ENCODE measurements at places on chromosomes 12 and 14.

DNA sequence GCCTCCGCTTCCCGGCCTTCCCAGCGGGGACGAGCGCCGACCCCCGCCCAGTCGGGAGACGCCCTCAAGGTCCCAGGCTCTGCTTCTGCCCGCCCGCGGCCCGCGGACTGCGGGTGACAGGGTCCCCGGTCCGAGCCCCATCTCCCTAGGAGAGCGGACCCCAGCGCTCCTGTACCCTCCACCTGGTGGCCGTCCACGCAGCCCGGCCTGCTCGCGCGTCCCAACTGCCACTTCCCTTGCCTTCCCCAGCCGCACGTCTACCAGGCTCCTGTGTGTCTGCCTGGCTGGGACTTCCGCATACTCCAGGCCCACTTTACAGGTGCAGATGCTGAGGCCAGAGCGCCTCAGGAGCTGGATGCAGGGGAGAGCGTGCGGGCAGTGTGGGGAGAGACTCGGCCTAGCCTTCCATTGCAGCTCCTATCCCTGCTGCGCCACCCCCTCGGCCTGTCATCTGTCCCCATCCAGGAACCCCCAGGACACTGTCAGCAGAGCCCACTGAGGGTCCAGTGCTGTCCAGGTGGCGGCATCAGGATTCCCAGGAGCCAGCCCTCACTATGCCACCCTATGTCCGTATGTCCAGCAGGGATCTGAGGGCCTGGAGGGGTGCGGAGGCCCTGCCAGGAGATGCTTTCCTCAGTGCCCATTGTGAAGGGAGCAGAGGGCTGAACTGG, 8.0 kb upstream of the ANKRD9 start:
- DNase-seq = peak; percentile 35

- no peak for DNase-seq
Measured at GRCh38 chr12:125351788-125352187, 286.6 kb downstream of the AACS start.

DNA sequence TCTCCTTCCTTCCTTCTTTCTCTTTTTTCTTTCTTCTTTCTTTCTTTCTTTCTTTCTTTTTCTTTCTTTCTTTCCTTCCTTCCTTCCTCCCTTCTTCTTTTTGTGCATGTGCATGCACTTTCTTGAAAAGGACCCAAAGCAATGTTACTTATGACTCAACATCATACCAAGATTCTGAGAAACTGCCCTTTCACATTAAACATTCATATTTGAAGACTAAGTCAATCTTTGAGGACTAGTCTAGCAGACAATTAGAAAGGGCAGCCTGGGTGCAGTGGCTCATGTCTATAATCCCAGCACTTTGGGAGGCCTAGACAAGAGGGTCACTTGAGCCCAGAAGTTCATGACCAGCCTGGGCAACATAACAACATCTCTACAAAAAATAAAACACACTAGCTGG, 212.8 kb upstream of the KITLG start:
- no peak for DNase-seq

- DNase-seq = no peak
Measured at GRCh38 chr12:3672113-3672509, 80.8 kb downstream of the CRACR2A start.

All from neural crest cell (in vitro differentiated cells).